Progenitor cell of endocrine pancreas (in vitro differentiated cells): ENCODE measurements at places on chromosomes 3 and 15. TPM values are rescaled to one million over a fixed set of nuclear protein-coding genes. Genes with fewer than 3 reads are reported as not detected.

CLSTN2 gene
- total RNA-seq: 2.8 and 2.9 TPM in 2 replicates

DNA sequence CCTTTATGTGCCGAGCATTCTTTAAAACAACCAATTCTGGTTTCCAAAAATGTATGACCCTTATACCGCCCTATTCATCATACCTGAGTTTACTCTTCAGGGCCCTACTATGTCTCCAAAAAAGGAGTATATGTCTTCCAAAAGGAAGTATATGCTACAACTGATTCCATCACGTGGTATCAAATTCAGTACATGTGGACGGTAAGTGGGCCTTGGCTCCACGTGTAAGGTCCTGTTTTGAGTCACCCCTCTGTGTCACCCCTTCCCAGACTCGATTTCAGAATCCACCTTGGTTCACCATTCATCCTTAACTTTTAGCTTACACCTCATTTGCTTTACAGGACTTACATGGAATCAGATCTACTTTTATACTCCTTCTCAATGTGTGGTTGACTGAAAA, 37.8 kb downstream of the ABHD2 start:
- no peak for DNase-seq

DNA sequence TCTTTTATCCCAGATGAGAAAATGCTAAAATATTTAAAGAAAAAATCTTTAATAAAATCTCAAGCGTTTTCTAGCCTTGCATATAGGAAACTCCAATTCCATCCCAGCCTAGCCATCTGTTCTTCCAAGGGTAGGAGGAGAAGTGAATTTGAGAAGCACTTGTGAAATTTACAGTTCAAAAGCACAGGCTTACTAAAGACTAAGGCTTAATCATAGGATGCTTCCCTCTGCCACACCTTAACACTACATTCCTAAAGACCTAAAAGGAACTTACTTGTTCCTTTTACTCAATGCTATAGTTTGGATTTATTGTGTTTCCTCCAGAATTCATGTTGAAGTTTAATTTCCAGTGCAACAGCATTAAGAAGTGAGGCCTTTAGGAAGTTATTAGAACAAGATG, 764.8 kb upstream of the CADM2 start:
- no peak for DNase-seq

MKRN3 gene
- 0.24 and 0.46 TPM in 2 replicates for total RNA-seq

WDR93 gene
- total RNA-seq: 0.91 and 1.3 TPM in 2 replicates

DNA sequence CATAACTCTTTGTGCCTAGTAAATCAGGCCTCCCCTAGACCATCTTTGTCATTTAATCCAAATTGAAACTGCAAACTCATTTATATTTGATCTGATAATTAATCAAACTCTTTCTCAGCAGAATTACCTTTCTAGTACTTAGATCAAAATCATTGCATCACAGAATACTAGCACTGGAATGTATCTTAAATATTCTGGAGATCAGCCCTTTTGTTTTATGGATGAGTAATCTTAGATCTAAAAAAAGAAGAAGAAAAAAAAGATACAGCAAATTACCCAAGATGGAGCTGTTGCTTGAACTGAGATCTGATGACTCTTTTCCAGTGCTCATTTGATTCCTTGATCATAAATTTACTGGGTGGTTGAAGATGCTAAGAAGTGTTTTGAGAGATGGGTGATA, 47.9 kb downstream of the NAALADL2 start:
- DNase-seq: no peak

- no peak for DNase-seq
These were observed 745.7 kb upstream of the CCDC54 start for GRCh38 chr3:106631373-106632108.

DNA sequence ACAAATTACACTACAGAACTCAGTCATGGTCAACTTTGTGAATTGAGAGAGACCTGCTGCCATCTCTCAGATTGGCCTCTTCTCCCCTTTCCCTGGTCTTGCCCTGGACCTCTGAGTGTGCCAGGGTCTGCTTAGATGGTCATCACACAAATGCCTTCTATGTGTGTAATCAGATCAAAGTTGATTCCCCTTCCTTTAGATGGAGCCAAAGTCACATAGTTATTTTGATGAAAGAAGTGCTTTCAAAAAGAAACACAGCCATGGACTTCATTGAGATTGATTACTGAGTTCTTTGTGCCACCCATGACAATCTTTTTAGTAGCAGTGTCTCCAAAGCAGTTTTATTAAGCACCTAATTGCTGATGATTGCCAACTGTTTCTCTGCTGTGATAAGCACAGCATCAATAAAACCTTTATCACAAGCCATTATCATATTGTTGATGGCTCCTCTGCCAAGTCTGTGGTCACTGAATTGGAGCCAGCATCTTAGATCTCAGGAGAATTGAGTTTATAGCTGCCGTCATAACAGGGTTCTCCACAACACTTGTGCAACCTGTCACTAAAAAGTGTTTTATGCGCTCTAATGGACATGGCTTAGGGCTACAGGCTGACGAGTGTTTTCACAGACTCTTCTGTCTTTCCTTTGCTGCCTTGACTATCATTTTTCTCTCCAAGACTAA, 149.7 kb upstream of the NUDT16 start:
- no peak for DNase-seq

ARGFX gene
- total RNA-seq: not detected in 2 replicates

GRCh38 chr15:99117563-99118257, 12.8 kb downstream of the SYNM start:
- no peak for DNase-seq

ERICH6 gene
- 0.49 TPM in 1 of 2 replicates, not detected in the other for total RNA-seq

- no peak for DNase-seq
These were observed 212.3 kb upstream of the CFAP20DC start for GRCh38 chr3:59262076-59262498.

GOLGA8T gene
- not detected in 2 replicates for total RNA-seq

SYNPR gene
- 13.2 and 13.3 TPM in 2 replicates for total RNA-seq

DNA sequence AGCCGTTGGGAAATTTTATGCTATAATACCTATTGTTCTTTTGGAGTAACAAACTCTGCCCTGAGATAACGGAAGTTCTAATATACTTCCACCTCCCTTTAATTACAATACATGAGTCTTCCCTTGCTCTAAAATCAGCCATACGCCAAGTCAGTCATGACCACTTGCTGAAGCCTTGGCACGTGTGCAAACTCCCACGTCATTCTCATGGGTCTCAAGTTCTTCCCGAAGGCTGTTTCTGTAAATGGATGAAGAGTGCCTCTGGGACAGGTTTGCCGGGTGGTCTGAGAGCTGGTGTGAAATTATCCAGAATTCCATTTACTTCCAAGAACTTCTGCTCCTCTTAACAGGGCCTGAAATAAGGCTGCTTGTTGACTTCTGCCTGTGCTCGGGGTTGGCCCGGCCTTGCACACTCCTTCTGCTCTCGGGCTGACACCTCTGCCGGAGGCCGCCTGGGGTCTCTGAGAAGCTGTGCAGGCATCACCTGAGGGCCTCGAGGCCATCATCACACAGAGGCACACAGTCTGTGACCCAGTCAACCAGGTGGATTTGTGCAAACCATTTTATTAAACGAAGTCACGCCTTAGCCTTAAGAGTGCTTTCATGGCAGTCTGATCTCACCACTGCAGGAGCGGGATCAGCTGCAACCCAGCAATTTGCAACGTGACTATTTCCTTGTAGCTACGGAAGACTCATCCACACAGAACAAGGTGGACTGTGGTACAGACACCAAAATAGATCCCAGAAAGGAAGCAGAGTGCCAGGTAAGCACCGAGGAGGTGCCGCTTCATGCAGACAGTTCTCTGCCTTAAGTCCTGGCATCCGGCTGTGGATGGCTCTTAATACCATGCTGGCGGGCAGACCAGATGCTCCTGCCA, 120.1 kb downstream of the ADAMTS17 start:
- no peak for DNase-seq

DNA sequence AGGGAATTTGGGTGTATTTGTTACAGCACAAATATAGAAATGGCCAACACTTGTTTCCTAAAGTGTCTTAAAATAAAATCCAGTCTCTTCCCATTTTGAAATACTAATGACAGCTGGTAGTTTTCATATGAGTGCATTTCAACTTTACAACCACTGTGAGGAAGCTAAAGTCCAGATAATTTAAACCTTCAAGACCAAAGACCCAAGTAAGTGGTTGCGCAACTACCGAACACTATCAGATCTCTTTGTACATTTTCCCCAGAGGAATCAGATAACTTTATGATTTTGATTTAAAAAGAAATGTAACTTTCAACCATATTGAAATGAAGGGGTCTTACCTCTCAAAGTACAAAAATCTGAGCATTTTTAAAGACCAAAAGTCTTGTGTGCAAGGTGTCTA, 14.3 kb downstream of the BCL2L10 start:
- DNase-seq: no peak

HTD2 gene
- total RNA-seq: 10.2 and 10.7 TPM in 2 replicates

DNA sequence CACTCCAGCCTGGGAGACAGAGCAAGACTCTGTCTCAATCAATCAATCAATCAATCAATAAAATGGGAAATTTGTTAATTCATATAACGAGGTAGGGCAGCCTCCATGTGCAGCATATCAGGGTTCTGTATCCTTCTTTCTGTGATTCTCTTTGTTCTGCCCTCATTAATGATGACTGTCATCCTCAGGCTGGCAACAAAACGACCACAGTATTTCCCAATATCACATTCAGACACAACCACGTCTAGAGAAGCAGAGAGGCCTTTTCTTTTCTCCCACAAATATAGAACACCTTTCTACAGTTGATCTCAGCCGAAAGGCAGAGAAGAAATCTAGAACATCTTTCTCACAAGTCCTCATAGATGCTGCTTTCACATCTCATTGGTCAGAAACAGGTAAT, 11.2 kb downstream of the CEP19 start:
- no peak for DNase-seq

GRCh38 chr3:13879102-13879945, 547 bp downstream of the WNT7A start:
- DNase-seq: no peak

DNA sequence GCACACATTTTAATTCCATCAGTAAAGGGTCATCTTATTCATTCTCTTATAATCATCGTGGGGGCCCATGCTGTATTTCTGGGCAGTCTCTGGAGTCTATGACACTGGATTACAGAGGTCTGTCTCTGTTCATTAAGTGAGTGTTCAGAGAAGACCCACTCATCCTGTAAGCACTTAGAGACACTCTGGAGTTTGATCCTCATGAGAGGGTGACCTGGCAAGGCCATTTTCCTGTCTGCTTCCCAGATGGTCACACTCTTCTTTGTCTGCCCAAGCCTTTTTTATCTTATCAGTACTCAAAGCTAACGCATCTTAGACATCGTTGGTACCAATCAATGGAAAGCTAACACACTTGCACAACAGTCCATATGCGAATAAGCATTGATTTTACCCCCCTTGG, 333.1 kb downstream of the RORA start:
- no peak for DNase-seq

DNA sequence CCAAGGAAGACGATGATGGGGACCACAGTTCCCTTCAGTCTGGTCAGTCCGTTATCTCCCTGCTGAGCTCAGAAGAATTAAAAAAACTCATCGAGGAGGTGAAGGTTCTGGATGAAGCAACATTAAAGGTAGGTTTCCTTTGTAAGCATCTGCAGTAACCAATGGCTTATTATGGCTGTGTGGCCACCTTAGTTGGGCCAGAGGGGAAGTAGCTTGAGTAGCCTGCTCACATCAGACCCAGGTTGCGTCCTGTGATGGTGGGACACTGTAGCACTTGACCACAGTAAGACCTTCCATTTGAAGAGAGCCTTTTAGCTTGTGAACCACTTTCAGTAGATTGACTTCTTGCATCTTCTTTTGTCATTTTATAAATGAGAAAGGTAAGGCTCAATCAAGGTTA, 22.6 kb downstream of the STARD5 start:
- DNase-seq: no peak

- DNase-seq: no peak
These were observed 76.1 kb upstream of the PPP2R3A start for GRCh38 chr3:135889443-135889842.

GRCh38 chr3:113548501-113548900, 16.1 kb downstream of the SIDT1 start:
- DNase-seq: no peak

CADPS gene
- total RNA-seq: 145 and 149 TPM in 2 replicates

DNA sequence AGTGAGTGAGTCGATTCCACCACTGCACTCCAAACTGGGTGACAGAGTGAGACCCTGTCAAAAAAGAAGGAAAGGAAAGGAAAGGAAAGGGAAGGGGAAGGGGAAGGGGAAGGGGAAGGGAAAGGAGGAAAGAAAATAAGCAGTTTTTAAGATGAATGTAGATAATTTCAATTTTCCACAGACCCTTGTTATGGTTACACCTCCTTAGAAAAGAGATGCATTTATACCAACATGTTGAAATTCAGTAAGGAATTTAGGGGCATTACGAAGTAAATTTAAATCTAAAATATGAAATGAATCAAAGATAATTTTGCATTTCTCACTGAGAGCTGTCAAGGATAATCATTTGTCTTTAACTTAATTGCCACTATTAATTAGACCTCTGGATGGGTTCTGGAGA, 146.5 kb upstream of the TMC3 start:
- DNase-seq: no peak

PLA2G4E gene
- 0.09 TPM in 1 of 2 replicates, not detected in the other for total RNA-seq

C3orf49 gene
- total RNA-seq: not detected in 2 replicates

GRCh38 chr3:153349108-153349499, 187.1 kb downstream of the RAP2B start:
- DNase-seq: no peak

DNA sequence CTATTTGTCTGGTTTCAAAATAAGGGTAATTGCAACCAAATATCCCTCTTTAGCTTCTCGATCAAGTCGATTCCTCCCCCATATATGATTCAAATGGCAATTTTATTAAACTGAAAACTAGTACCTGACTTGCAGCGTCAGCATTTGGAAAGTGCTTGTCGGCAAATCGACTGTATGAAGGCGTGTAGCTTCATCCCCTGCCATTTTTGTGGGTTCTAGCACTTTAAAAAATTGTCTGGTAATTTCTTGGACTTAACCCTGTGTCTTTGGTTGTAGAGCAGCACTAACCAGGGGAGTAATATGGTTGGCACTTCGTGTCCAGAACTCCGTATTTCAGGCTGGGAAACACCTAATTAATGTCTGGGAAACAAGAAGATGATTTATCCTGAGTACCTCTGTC, 573 bp downstream of the MME start:
- DNase-seq: no peak

DNA sequence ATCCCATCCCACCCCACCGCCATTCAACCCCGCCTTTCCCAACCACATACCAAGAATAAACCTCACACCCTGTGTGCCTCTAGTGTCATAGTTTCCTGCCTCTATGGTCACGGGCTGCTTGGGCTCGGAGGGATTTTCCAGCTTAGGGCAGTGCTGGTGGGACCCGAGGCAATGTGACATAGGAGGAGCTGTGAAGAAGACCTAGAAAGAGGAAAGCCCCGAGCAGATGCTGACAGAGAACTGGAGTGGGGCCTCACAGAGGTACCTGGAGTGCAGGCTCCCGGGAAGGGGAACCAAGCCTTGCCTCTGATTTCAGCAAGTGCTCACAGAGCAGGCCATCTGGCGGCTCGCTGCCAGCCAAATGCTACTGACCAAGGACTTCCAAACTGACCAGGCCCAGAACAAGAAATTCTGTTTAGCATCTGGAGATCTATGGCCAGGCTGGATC, 27.5 kb downstream of the BHLHE40 start:
- DNase-seq: no peak

DNA sequence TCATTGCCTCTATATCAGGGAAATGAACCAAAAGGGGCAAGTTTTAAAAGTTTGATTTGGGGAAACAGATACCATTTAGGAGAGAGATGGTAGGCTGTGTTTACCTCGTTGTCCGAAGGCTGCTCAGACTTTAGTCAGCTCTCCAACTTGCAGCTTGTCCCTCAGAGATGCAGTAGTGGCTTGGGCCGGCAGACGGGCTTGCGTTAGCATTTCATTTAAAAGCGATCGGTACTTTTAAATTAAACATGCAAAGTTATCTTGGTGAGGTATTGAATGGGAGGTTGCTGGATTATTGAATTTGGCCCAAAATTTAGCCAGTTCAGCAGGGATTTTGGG, 26.2 kb downstream of the EEFSEC start:
- no peak for DNase-seq

EHHADH gene
- 6.2 and 7.6 TPM in 2 replicates for total RNA-seq
